ENCODE measurements at places on chromosomes 12 and 14.

DNA sequence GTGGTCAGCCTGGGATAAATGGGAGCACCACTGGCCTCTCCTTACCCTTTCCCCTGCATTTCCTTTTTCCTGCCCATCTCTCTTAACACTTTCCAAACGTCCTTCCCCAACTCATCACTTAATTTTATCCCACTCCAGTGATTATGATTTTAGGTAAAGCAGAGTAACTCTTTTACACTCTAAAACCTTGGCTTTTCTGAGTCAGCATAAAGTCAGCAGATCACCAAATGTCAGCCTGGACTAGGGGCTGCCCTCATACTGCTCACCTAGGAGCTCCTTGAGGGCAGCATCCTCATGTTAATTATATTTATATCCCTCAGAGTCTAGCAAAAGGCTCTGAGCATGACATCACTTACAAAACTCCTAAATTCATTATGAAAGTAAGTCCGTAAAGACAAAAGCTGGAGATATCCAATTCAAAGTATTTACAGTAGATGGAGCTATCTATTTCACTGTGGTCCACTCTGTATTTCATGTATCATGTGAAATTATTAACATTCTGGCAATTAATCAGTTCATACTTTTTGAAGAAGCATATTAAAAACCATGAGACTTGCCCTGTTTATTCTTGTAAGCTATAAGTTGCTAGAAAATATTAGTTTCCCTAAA lies 17.0 kb upstream of the DICER1 start:
- no peaks in the 10 kb centered on the region for H3K36me3 ChIP-seq
- H3K4me1 ChIP-seq: no peaks in the 10 kb centered on the region
- no peaks in the 10 kb centered on the region for H3K27me3 ChIP-seq

GRCh38 chr12:4791497-4791896 lies 71.3 kb downstream of the GALNT8 start:
- H3K27ac ChIP-seq: no peak overlapping the region
- no peak for DNase-seq
- no peaks in the 10 kb centered on the region for H3K4me1 ChIP-seq
- no peaks in the 10 kb centered on the region for H3K36me3 ChIP-seq
- H3K4me3 ChIP-seq: no peak overlapping the region
- no peaks in the 10 kb centered on the region for H3K27me3 ChIP-seq

GRCh38 chr12:131620520-131620919 lies 90.4 kb upstream of the SFSWAP start:
- peaks cover 7% of the 10 kb centered on the region for H3K4me1 ChIP-seq
- H3K36me3 ChIP-seq: no peaks in the 10 kb centered on the region
- H3K27ac ChIP-seq: no peak overlapping the region
- no peaks in the 10 kb centered on the region for H3K27me3 ChIP-seq

DNA sequence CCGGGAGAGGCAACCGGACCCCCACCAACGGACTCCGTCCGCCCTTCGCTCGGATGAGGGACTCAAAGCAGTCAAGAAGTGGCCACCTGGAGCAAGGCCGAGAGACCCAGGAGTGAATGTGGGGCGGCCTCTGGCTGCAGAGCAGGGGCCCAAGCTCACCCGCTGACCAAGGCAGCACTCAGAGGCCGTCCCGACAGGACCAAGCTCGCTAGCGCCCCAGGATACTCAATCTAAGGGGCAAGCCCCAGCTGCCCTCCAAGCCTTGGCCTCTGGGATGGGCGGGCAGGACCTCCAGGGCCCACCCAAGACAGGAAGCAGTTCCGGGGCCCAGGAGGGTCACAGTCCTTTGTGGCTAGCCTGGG lies 936 bp downstream of the AKT1 start:
- H3K36me3 ChIP-seq: peaks cover 6% of the 10 kb centered on the region
- H3K27me3 ChIP-seq: no peaks in the 10 kb centered on the region

DNA sequence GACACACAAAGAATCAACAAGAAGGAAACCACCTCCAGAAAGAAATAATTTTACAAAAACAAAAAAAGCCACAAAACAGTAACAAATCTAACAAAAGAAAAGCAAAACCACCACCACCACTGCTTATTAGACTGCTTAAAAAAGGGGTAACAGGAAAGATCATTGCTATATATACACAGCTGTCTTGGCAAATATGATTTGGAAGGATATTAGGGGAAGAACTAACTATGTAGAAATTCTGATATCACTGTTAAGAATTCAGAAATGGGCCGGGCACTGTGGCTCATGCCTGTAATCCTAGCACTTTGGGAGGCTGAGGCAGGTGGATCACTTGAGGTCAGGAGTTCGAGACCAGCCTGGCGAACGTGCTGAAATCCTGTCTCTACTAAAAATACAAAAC lies 92.5 kb downstream of the DENND5B start:
- peaks cover 18% of the 10 kb centered on the region for H3K4me1 ChIP-seq
- DNase-seq: no peak
- H3K27ac ChIP-seq: no peak overlapping the region
- H3K27me3 ChIP-seq: no peaks in the 10 kb centered on the region
- no peak overlapping the region for H3K4me3 ChIP-seq

DNA sequence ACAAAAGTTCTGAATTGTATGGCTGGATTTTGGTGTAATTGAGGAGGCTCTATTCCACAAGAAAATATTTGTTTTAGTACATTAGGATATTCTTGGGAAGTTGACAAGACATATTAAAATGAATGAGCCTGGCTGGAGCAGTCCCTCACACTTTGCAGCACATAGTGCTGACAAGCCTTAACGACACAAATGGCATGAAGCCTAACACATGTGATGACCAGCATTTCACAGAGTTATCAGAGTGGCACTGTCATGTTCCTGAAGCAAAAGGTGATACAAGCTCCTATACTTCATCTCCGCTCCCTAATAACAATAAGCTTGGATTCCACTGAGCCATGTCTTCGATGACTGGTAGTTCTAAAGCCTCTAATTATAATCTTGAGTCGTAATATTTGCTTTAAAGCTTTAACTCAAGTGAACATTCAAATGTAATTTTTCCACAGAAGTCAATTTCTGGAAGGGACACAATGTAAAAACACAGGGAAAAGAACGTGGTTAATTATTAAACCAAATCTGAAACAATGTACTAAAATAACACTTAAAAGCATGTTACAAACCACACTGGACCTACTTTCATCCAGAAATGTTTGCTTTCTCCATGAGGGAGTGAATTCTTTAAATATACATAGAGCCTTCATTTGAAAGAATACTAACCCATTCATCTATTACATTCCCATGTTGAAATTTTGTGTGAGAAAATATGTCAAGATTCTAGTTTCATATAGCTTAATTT lies 49.6 kb downstream of the GRIP1 start:
- no peak for DNase-seq
- no peak overlapping the region for H3K27ac ChIP-seq
- H3K27me3 ChIP-seq: no peaks in the 10 kb centered on the region
- no peak overlapping the region for H3K4me3 ChIP-seq
- H3K4me1 ChIP-seq: peaks cover 11% of the 10 kb centered on the region

- H3K27me3 ChIP-seq: no peaks in the 10 kb centered on the region
- H3K36me3 ChIP-seq: no peaks in the 10 kb centered on the region
- H3K27ac ChIP-seq: no peak overlapping the region
- no peak overlapping the region for H3K4me3 ChIP-seq
- DNase-seq: no peak
- H3K4me1 ChIP-seq: no peaks in the 10 kb centered on the region
Measured at GRCh38 chr14:53128303-53129028, 24.7 kb downstream of the DDHD1 start.

DNA sequence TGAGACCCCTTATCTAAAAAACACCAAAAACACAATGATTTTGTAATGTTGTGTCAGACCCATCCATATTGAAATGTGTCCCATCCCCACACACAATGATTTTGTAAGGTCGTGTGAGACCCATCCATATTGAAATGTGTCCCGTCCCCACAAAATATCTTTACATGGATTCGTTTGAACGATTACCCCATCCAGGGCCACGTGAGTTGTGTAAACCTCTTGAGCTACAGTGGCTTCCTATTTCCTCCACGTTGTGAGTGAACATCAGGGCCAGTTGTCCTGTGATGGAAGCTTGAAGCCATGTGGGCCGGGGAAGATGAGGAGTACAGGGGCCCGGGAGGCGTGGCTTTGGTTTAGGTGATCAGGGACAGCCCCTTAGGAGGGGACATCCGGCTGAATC lies 27.0 kb upstream of the ULK1 start:
- H3K36me3 ChIP-seq: no peaks in the 10 kb centered on the region
- DNase-seq: no peak

GRCh38 chr14:87996291-87996592 lies 3.3 kb upstream of the GALC start:
- no peaks in the 10 kb centered on the region for H3K27me3 ChIP-seq
- no peak overlapping the region for H3K4me3 ChIP-seq
- DNase-seq: no peak

GRCh38 chr12:12582895-12583303 lies 20.2 kb upstream of the DUSP16 start:
- H3K27me3 ChIP-seq: no peaks in the 10 kb centered on the region
- no peaks in the 10 kb centered on the region for H3K4me1 ChIP-seq
- H3K27ac ChIP-seq: no peak overlapping the region
- no peak for DNase-seq

- no peak overlapping the region for H3K27ac ChIP-seq
- H3K27me3 ChIP-seq: no peaks in the 10 kb centered on the region
- H3K4me3 ChIP-seq: no peak overlapping the region
- no peak for DNase-seq
- peaks cover 36% of the 10 kb centered on the region for H3K36me3 ChIP-seq
Measured at GRCh38 chr14:77674931-77675330, 32.9 kb downstream of the ALKBH1 start.

- no peaks in the 10 kb centered on the region for H3K27me3 ChIP-seq
- DNase-seq: no peak
- no peaks in the 10 kb centered on the region for H3K36me3 ChIP-seq
Measured at GRCh38 chr12:12812618-12813119, 477 bp upstream of the DDX47 start.

DNA sequence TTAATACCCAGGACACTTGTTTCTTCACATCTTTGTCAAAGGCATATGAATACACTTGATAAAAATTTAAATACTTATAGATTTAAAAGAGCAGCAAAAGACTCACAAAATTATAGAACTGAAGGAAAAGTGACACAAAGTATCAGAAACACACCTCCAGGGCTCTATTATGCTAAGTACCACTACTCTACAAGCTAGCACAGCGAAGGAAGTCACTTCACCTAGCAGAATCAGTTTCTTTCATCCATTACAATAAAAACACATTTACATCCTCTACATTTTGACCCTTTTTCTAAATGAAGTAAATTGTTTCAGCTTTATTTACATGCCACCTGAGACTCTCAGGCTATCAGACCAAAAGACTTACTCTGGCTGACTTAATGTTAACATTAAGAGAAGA lies 26.6 kb upstream of the PTPRB start:
- no peaks in the 10 kb centered on the region for H3K36me3 ChIP-seq
- DNase-seq: no peak
- H3K27ac ChIP-seq: no peak overlapping the region
- H3K27me3 ChIP-seq: no peaks in the 10 kb centered on the region
- no peak overlapping the region for H3K4me3 ChIP-seq

GRCh38 chr12:92146497-92147224 lies 1.0 kb upstream of the BTG1 start:
- H3K4me3 ChIP-seq: peak overlapping the region; percentile 97
- no peak for DNase-seq
- H3K27me3 ChIP-seq: no peaks in the 10 kb centered on the region
- H3K4me1 ChIP-seq: peaks cover 5% of the 10 kb centered on the region

- no peaks in the 10 kb centered on the region for H3K36me3 ChIP-seq
- no peaks in the 10 kb centered on the region for H3K4me1 ChIP-seq
- H3K27me3 ChIP-seq: no peaks in the 10 kb centered on the region
- no peak overlapping the region for H3K27ac ChIP-seq
- H3K4me3 ChIP-seq: no peak overlapping the region
- no peak for DNase-seq
Measured at GRCh38 chr12:21324551-21324950, 10.2 kb downstream of the SLCO1A2 start.

GRCh38 chr14:65431951-65432350 lies 19.4 kb downstream of the FUT8 start:
- H3K27ac ChIP-seq: no peak overlapping the region
- H3K4me1 ChIP-seq: peaks cover 4% of the 10 kb centered on the region
- H3K4me3 ChIP-seq: no peak overlapping the region
- H3K27me3 ChIP-seq: no peaks in the 10 kb centered on the region
- H3K36me3 ChIP-seq: no peaks in the 10 kb centered on the region
- DNase-seq: no peak

GRCh38 chr12:105865886-105866285 lies 272.9 kb downstream of the NUAK1 start:
- H3K36me3 ChIP-seq: no peaks in the 10 kb centered on the region
- no peak overlapping the region for H3K27ac ChIP-seq
- no peaks in the 10 kb centered on the region for H3K27me3 ChIP-seq

- no peak overlapping the region for H3K4me3 ChIP-seq
- no peak for DNase-seq
- H3K4me1 ChIP-seq: no peaks in the 10 kb centered on the region
- no peaks in the 10 kb centered on the region for H3K36me3 ChIP-seq
Measured at GRCh38 chr14:22462923-22463322, 126.1 kb downstream of the DAD1 start.

DNA sequence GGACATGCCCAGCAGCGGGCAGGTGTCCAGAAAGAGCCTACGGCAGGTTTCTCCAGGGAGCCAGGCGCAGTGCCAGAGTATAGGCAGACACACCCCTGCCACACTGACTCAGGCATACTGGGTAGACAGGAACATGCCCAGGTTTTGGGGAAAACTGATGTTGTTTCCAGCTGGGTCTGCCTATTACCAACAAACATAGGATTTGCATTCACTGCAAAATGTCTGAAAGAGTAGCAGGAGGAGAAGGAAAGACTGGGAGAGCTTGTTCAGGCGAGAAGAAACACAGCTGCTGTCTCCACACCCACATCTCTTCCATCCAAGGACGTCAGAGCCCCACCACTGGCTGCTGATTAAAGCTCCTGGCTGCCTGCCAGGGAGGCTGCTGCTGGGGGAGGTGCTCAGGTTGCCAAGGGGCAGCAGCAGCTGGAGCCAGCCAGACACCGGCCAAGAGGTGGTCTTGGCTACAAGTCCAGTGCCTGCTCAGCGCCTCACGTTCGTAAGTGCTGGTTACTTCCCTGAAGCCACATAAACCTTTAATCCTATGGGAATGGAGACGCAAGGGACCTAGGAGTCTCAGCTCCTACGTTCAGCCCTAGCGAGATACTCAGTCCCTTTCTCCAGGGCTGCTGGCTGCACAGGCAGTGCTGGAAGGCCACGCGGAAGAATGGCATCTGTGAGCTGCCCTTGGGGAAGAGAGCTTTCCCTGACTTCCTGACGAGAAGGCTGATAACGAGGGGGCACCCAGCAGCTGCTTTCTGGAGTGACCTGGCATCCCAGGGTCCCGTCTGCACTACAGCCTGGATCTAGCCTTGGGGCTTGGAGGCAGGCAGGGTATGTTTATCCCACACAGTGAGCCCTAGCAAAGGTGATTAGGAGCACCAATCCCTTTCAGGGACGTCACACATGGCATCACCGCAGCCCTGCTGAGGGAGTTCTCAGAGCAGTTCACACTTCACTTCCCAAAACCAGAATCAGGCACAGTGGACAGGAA lies 58.1 kb downstream of the PLEKHG3 start:
- H3K27me3 ChIP-seq: no peaks in the 10 kb centered on the region
- peak overlapping the region; percentile 47 for H3K4me3 ChIP-seq
- no peaks in the 10 kb centered on the region for H3K36me3 ChIP-seq
- H3K4me1 ChIP-seq: peaks cover 72% of the 10 kb centered on the region

Data from thoracic aorta (tissue), 2 donors.